Activated CD4-positive, alpha-beta T cell treated with anti-CD3 and anti-CD28 coated beads, Interleukin-10, Interleukin-2, amounts not matched to agents 100 ng/mL and 50 ng/mL, durations not matched to agents 16 hours and 8 hours (primary cell): ENCODE measurements at places on chromosomes 1 and 21.

GRCh38 chr1:101293461-101294051 is 56.7 kb downstream of the S1PR1 start:
- peak; percentile 89 for DNase-seq

- peak; percentile 1 for DNase-seq
These were observed 322.1 kb upstream of the TMPRSS15 start for GRCh38 chr21:18725653-18726052.

- DNase-seq = peak; percentile 73
These were observed 41.7 kb downstream of the CD55 start for GRCh38 chr1:207362962-207363860.

GRCh38 chr1:36807262-36807661 is 227.1 kb downstream of the GRIK3 start:
- no peak for DNase-seq

DNA sequence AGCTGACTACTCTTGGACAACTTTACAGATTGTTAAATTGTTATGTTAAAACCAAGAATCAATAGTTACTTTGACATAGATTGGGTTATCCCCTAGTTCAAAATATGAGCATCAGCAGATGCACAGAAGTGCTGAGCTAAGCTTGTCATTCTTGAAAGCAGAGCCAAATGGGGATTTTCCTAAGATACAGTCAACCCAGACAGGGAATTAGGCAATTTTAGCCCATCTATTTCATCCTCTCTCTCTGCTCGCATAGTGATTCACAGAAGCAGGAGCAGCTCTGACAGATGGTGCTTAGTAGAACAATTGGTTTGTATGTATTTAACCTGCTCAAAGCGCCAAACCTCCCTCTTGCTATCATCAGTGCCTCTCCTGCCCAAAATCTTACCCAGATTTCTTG is 27.9 kb upstream of the PRRC2C start:
- no peak for DNase-seq

DNA sequence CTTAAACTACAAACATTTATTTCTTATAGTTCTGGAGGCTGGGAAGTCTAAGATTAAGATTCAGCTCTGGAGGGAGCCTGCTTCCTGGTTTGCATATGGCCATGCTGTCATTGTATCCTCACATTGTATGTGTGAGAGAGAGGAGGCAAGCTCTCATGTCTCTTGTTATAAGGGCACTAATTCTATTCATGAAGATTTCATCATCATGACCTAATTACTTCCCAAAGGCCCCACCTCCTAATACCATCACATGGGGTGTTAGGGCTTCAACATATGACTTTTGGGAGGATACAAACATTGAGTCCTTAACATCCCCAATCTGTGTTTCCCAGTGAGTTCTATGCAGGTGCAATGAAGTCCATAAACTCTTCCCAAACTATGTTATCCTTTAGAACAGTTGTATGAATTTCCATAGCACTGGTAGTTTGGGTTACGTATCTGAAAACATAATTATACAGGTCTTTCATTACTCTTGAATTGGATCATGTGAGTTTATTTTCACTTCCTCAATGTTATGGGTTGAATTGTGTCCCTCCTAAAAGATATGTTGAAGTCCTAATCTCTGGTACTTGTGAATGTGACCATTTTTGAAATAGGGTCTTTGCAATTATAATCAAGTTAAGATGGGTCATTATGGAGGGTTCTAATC is 124.2 kb downstream of the RUNX1 start:
- DNase-seq = no peak

- DNase-seq = no peak
These were observed 69.4 kb downstream of the RGS2 start for GRCh38 chr1:192878249-192878648.

DNA sequence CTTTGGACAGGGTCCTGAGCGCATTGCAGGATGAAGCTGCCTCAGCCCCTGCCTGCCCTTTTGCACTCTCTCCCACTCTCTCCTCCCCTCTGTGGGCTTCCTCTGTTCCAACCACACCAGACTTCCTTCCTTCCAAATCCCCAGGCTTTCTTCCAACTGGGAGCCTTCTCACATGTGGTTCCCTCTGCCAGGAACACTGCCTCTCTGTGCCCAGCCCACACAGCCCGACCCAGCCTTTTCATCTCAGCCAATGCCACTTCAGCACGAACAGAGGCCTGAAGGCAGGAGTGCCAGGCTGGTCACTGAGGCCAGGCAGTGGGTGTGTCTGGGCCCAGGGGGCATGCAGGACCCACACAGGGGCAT is 5.9 kb downstream of the SELENON start:
- DNase-seq = no peak

GRCh38 chr1:21244986-21245687 is 45.1 kb downstream of the ECE1 start:
- DNase-seq = no peak

DNA sequence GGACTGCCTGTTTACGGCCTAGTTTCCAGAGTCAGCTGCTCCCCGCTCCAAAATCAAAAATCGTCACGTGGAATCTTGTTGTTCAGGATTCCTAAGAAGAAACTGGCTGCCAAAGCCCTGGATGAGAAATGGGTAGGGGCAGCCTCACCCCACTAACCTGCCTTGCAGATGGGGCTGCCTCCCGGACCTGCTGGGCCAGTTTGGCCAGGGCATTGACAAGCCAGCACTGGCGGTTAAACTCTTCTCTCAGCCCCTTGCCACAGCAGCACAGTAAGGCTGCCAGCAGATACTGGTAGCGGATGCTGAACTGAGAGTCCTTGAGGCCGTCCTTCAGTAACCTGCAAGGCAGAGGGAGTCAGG is 31.6 kb upstream of the PPP1R15B start:
- DNase-seq = no peak

DNA sequence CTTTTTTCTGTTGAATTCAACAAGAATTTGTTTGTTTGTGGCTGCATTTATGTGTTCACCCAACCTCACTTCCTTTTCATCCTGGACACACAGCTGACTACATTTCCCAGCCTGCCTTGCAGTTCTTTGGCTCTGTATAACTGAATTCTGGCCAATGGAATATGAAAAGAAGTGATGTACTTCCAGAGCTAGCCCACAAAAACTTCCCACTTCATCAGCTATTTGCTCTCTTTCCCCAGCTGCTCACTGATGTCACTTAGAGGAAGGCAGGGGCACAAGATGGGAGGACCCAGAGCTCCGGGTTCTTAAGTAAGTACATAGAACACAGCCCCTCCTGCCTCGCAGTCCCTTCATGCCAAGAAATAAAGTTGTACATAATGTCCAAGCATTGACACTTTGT is 235.0 kb upstream of the FGGY start:
- DNase-seq = no peak
